Neural progenitor cell (in vitro differentiated cells): ENCODE measurements at places on chromosomes 12 and 14.

DNA sequence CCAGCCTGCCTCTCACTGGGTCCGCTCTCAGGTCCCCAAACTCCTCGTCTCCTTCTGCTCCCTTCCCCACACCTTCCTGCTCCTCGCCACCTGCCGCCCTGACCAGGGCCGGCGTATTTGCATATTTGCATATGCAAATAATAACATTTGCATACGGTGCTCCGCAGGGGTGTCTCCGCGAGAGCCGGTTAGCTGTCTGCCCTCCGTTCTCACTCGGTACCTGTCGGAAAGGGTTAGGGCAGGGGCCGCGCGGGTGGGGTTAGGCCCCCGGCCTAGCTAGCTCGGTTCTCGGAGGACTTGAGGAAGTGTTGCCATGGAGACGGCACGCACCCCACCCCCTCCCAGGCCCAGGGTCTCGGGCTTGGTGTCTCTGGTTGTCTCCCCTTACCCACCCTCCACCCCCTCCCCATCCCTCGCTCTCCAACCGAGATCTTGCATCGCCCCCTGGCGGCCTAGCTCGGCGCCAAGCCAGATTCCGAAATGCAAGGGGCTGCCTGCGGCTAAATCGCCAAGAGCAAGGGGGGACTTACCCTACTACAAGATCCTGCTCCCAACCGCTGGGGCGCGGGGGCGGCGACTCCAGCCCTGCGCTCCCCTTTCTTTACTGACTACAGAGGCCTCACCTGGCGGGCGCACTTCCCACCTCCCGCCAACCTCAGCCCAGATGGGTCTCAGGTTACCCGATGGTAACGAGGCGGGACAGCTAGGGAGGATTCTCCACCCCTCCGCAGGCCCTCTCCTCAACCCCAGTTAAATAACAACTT is 8.1 kb downstream of the STAC3 start:
- H3K27ac ChIP-seq, result no peak overlapping the region
- peaks cover 65% of the 10 kb centered on the region for H3K27me3 ChIP-seq
- H3K4me3 ChIP-seq, result peak overlapping the region; percentile 60
- no peaks in the 10 kb centered on the region for H3K36me3 ChIP-seq

DNA sequence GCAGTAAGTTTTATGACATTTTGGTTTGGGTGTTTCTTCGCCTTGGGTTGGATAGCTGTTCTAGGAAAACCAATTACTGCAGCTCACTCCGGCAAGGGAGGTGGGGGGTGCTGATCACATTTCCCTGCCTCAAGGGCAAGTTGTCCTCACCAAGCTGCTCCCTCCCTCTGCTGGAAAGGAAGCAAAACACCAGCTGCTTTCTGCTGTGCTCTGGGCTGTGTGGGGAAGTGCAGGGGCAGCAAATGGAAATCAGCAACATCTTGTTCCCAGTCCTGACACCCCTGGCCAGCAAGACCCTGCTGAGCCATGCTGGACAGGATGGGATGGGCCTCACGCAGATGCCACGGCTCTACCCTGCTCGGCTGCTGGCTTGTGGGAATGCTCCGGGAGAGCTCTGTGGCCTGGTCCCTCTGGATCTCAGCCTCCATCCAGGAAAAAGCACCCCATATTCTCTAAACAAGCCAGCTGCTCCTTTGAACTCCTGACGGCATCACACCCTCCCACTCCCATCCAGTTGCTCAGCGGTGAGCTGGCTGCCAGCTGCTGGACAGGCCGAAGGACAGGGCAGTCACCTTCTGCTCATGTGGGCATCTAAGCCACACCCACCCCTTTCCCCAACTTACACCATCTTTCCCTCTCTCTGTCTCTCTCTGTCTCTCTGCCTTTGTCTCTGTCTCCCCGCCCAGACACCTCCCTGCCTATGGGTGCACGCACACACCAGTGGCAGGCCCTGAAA is 52.4 kb upstream of the EIF5 start:
- peaks cover 44% of the 10 kb centered on the region for H3K27me3 ChIP-seq
- H3K4me3 ChIP-seq, result no peak overlapping the region
- DNase-seq, result peak; percentile 48
- no peak overlapping the region for H3K27ac ChIP-seq
- peaks cover 6% of the 10 kb centered on the region for H3K4me1 ChIP-seq
- H3K36me3 ChIP-seq, result no peaks in the 10 kb centered on the region

- H3K27ac ChIP-seq, result no peak overlapping the region
- no peak for DNase-seq
- no peak overlapping the region for H3K4me3 ChIP-seq
- H3K36me3 ChIP-seq, result no peaks in the 10 kb centered on the region
- peaks cover 15% of the 10 kb centered on the region for H3K4me1 ChIP-seq
- no peaks in the 10 kb centered on the region for H3K27me3 ChIP-seq
Measured at GRCh38 chr14:79443602-79444001, 767.7 kb downstream of the DIO2 start.

- no peak overlapping the region for H3K4me3 ChIP-seq
- DNase-seq, result no peak
- H3K4me1 ChIP-seq, result no peaks in the 10 kb centered on the region
- H3K36me3 ChIP-seq, result no peaks in the 10 kb centered on the region
Measured at GRCh38 chr12:94098466-94098865, 49.9 kb upstream of the PLXNC1 start.

DNA sequence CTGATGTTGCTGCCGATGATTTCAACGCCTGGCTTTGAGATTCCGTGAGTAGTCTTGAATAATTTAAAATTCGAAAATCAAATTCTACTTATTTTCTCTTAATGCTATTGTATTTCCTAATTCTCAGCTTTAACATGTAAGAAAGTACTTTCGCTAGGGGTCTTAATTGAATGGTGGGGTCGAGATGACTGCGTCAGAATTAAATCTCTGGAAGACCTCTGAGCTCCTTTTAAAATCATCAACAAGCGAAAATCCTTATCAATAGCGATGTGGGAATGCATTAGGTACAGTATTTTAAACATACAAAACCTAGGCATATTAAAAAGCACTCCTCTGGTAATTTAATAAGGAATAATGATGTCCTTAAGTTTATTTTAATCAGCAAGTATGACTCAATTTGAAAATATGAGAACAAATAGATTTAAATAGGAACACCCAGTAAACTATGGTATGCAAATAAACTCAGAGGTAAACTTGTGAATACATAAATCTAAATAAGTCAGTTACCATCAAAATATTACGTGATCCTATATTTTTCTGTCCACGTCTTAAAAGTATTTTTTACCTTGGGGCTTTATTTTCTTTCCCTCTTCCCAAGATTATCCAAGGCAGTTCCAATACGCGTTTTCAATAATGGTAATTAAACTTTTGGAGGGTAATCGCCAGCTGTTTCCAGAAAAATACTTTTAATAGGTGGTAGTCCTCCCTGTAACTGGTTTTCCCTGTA is 1.4 kb downstream of the FOXA1 start:
- H3K36me3 ChIP-seq, result no peaks in the 10 kb centered on the region
- H3K4me3 ChIP-seq, result no peak overlapping the region
- no peak for DNase-seq
- peaks cover 24% of the 10 kb centered on the region for H3K4me1 ChIP-seq
- H3K27me3 ChIP-seq, result peaks cover 100% of the 10 kb centered on the region

GRCh38 chr12:32233568-32233967 is 126.9 kb downstream of the BICD1 start:
- H3K36me3 ChIP-seq, result no peaks in the 10 kb centered on the region
- no peak for DNase-seq
- H3K27me3 ChIP-seq, result no peaks in the 10 kb centered on the region
- H3K4me1 ChIP-seq, result no peaks in the 10 kb centered on the region
- H3K4me3 ChIP-seq, result no peak overlapping the region

GRCh38 chr12:107853479-107853878 is 79.0 kb downstream of the ASCL4 start:
- H3K4me1 ChIP-seq, result no peaks in the 10 kb centered on the region
- H3K27ac ChIP-seq, result no peak overlapping the region
- H3K36me3 ChIP-seq, result no peaks in the 10 kb centered on the region
- H3K4me3 ChIP-seq, result no peak overlapping the region
- DNase-seq, result no peak

GRCh38 chr14:53551862-53552261 is 398.7 kb upstream of the DDHD1 start:
- H3K27ac ChIP-seq, result no peak overlapping the region
- no peak overlapping the region for H3K4me3 ChIP-seq
- DNase-seq, result no peak
- H3K4me1 ChIP-seq, result peaks cover 9% of the 10 kb centered on the region

DNA sequence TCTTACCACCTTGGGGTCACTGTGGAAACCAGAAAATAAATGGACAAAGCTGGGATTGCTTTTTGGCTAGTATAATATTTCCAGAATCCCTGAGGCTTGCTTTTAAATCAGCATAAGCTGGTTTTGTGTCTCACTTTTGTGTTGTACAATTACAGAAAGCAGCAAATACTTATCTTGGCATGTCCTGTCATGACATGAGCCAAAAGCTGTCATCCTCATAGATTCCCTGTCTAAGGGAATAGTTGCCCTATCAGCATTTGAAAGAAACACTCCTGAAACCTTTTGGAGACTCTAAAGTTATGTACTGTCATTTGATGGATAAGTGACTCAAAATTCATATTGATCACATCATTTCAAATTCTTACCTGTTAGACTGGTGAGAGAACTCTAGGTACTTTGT is 987.2 kb downstream of the NRXN3 start:
- H3K4me1 ChIP-seq, result no peaks in the 10 kb centered on the region
- no peaks in the 10 kb centered on the region for H3K36me3 ChIP-seq

GRCh38 chr12:52903855-52904508 is 894 bp downstream of the KRT8 start:
- peaks cover 6% of the 10 kb centered on the region for H3K4me1 ChIP-seq
- DNase-seq, result peak; percentile 80
- no peak overlapping the region for H3K27ac ChIP-seq
- H3K27me3 ChIP-seq, result no peaks in the 10 kb centered on the region

- H3K4me3 ChIP-seq, result no peak overlapping the region
- no peaks in the 10 kb centered on the region for H3K36me3 ChIP-seq
- DNase-seq, result no peak
- H3K4me1 ChIP-seq, result no peaks in the 10 kb centered on the region
- no peaks in the 10 kb centered on the region for H3K27me3 ChIP-seq
Measured at GRCh38 chr12:123519141-123520001, 14.1 kb downstream of the RILPL1 start.

GRCh38 chr12:93634416-93634815 is 42.8 kb upstream of the CRADD start:
- DNase-seq, result no peak
- no peaks in the 10 kb centered on the region for H3K27me3 ChIP-seq
- no peaks in the 10 kb centered on the region for H3K36me3 ChIP-seq
- no peak overlapping the region for H3K4me3 ChIP-seq

GRCh38 chr14:70641548-70642302 is at the start of gene TTC9:
Gene TTC9, plus strand, starts transcription at chr14:70641916. Its CDS starts 214 bp downstream, at chr14:70642130.
- DNase-seq, result peak; percentile 78
- H3K27ac ChIP-seq, result no peak within 1 kb of the TSS
- H3K27me3 ChIP-seq, result peaks cover 51% of the 10 kb centered on the region
- H3K36me3 ChIP-seq, result no peaks in the 10 kb centered on the region

DNA sequence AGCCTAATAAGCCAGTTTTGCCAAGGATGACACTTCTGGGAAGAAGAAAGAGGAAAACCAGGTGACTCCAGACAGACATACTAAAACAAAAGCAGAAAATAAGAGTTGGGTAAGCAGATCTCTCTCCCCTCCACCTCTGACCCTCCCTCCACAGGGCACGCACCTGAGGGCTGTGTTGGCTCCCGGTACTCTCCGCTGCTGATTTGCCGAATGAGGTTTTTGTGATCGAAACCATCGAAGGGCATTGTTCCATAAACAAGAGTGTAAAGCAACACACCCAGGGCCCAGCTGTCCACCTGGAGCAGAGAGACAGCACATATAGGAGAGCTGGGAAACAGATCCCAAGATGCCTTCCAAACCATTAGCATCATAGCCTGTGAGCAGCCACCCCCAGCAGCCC is 68.1 kb downstream of the NUAK1 start:
- H3K27ac ChIP-seq, result no peak overlapping the region
- peaks cover 10% of the 10 kb centered on the region for H3K4me1 ChIP-seq
- no peak overlapping the region for H3K4me3 ChIP-seq

GRCh38 chr14:68938271-68939150 is 40.6 kb downstream of the ACTN1 start:
- DNase-seq, result no peak
- H3K4me3 ChIP-seq, result no peak overlapping the region
- H3K27ac ChIP-seq, result no peak overlapping the region
- peaks cover 35% of the 10 kb centered on the region for H3K4me1 ChIP-seq
- H3K27me3 ChIP-seq, result no peaks in the 10 kb centered on the region
- no peaks in the 10 kb centered on the region for H3K36me3 ChIP-seq

DNA sequence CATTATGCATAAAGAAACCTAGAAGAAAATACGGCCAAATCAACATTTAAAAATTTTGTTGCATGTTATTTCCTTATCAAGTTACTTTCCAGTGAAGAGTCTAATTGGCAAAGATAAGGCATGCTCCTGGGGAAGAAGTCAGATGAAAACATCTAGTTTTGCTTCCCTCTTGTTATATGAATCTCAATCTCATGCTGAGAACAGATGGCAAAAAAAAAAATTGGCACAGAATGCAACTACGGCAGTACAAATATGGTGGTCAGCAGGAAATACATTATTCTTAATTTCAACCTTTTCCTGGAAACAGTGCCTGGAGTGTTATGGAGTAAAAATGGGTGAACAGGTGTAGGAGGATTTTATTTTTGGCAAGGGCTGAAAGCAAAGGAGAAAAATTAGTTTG is 32.8 kb downstream of the HECTD4 start:
- no peaks in the 10 kb centered on the region for H3K4me1 ChIP-seq
- no peak overlapping the region for H3K4me3 ChIP-seq
- DNase-seq, result no peak
- H3K27ac ChIP-seq, result no peak overlapping the region
- no peaks in the 10 kb centered on the region for H3K36me3 ChIP-seq
- no peaks in the 10 kb centered on the region for H3K27me3 ChIP-seq
